Omental fat pad (tissue), 4 donors: ENCODE measurements at places on chromosomes 7 and 10.

GRCh38 chr10:131824371-131825149 lies 76.2 kb upstream of the PPP2R2D start:
- DNase-seq: no peak

DNA sequence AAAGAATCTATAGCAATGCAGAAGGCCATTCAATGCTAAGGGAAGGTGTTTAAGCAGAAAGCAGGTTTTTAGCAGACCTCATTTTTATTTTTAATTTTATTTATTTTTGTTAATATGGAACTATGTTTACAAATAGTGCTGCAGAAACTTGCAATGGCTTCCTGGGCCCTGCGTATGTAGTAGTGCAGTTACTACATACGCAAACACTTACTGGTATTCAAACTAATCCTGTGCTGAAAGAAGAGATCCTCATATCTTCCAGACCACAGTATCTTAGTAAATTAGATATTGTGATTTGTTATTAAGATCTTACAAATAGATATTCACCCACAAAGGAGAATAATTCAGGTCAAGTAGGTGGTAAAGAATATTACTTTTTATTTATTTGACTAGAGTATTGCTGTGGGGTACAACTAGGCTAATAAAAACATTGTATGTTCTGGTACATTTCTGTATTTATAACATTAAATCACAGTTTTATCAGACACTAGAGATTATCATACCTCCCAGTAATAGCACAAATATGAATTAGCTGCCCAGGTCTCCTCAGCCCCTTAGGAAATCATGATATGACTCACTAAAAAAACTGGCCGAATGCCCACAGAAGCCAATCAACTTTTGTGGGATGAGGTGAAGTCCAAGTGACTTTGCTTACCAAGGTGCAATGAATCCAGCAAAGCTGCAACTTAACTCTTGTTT lies 57.6 kb downstream of the RNLS start:
- no peak for DNase-seq

DNA sequence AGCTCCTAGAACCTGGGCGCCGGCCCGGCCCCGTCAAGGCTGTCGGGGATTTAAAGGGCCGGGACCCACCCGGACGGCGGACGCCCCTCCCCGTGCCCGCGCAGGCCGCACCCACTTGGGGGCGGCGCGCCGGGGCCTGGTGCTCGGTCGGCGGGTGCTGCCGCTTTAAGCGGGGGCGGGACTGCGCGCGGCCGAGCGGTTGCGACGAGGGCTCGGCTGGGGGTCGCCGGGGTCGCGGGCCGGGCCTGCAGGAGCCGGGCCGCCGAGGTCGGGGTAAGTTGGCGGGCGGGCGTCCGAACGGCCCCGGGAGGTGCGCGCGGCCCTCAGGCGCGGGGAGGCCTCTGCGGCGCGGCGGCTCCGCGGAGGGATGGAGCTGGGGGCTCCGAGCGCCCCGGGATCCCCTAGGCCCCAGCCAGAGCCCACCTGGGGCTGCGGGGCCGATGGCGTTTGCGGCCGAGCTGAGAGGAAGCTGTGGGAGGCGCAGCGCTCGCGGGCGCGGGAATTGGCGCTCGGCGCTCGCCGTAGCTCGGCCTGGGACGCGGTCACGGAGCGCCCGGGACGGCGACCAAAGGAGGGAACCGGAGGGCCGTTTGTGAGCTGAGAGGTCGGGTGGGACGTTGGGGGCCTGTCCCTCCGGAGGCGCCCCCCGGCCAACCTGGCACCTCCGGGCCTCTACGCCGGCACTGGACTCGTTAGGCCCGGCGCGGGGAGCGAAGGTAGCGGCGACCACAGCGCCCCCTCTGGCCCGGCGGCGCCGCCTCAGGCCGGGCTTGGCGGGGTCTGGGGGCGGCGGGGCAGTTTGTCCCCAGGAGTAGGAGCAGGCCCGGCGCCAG lies at the start of gene TRRAP:
Gene TRRAP, plus strand, starts transcription at position 168 of the 833 bp plus-strand sequence. CDS start 2,619 bp downstream, outside the sequence.
- DNase-seq: peak; percentile 44

DNA sequence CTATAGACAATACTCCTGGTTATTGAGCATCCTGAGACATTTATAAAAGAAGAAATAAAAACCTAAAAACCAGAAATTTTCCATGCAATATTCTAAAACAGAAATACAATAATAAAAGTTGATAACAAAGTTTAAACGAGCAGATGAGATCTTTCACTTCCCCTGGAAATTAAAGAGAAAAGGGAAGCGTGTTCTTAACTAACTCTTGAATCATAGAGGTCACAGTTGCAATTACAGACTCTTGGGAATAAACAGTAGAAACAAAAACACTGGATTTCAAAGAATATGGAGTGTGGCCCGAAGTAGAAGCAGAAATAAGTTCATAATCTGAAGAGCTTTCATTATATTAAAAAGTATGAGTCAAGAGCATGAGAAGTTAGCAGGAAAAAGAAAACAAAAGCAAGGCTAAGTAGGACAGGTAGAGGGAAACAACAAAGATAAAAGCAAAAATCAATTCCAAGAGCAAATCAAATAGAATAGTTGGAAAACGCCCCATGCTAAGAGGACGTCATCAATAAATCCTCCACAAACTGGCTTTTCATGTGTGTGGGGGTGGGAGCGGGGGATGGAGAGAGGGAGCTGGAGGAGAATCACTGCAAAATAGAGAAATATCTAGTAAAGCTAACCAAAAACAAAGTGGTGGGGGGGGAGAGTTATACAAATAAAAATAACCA lies 55.2 kb upstream of the C10orf71 start:
- no peak for DNase-seq

GRCh38 chr7:111953611-111954010 lies 252.6 kb downstream of the DOCK4 start:
- DNase-seq: no peak

DNA sequence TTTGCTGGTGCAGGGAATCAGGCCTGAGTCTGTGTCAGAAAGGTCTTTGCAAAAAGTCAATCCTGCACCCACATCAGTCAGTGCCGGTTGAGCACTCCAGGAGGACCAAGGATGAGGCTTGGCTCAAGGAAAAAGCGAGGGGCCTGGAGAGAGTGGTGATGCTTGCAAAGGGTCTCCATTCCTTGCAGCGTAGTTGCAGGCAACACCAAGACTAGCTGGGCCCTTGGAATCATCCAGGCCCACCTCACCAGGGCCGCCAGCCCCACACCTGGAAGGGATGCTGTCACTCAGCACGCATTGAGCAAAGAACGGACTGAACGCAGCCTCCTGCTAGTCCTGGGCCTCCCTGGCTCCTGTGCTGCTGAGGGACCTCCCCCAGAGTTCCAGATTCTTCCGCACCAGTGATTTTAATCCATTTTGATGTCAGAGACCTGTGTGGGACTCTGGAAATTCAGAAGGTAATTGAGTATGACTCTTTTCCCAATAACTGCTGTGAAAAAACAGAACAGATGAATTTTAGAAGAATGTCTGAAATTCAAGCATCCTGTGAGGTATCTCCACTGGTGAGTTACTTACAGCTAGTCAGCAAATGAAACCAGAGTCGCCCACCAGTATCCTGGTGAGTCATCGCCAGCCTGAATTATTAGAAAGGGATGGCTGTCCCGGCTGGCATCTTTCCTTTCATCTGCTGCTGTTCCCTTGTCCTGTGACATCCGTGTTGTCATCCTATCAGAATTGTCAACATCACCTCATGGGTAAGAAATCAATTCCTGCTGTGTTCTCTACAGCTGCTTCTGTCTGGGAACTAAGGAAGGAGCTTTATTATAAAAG lies 150.8 kb upstream of the NPS start:
- DNase-seq: no peak

- DNase-seq: no peak
Measured at GRCh38 chr7:158284121-158284520, 303.5 kb downstream of the PTPRN2 start.

GRCh38 chr7:1887251-1887650 lies 217.2 kb downstream of the ELFN1 start:
- no peak for DNase-seq
